Nucleus accumbens (tissue), 56 donors: ENCODE measurements at places on chromosomes 16 and 17.

GRCh38 chr17:46979147-46979863 lies at the start of gene RPRML:
TSS of gene RPRML (minus strand) at chr17:46979253. CDS start at chr17:46979007, 246 bp downstream.
- peak; percentile 17 for DNase-seq

- DNase-seq, result no peak
Measured at GRCh38 chr17:81066072-81066471, 31.1 kb downstream of the BAIAP2 start.

- no peak for DNase-seq
Measured at GRCh38 chr17:1989135-1989534, 36.0 kb downstream of the RTN4RL1 start.

- DNase-seq, result no peak
Measured at GRCh38 chr16:81462683-81463082, 18.1 kb downstream of the CMIP start.
